NCI-H2081 treated with DMSO at 0.1 percent for 48 hours (cell line): ENCODE measurements at places on chromosomes 1 and 21.

DNA sequence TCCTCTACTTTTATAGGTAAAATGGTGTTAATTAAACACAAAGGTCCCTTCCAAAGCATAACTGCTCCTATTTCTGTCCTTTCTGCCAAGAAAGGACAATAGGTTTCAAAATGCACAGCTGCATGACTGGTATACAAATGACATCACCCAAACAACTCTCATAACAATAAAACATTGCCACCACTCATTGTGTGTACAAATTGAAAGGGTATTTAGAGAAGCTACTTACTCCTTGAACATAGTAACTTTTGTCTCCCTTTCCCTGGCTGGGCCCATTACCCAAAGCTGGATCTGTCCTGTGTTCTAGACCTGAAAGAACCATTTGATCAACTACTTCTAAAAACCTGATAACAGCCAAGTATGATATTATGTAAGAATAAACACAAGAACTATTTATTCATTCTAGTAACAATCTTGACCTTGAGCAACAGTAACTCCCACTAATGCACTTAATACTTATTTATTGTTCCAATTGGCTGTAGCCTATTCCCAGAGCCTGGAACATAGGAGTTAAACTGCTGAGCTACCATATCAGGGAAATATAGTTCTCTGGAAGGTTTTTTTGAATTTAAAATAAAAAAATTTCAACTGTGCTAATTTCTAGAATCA is 38.2 kb downstream of the TTLL7 start:
- no peak for DNase-seq

DNA sequence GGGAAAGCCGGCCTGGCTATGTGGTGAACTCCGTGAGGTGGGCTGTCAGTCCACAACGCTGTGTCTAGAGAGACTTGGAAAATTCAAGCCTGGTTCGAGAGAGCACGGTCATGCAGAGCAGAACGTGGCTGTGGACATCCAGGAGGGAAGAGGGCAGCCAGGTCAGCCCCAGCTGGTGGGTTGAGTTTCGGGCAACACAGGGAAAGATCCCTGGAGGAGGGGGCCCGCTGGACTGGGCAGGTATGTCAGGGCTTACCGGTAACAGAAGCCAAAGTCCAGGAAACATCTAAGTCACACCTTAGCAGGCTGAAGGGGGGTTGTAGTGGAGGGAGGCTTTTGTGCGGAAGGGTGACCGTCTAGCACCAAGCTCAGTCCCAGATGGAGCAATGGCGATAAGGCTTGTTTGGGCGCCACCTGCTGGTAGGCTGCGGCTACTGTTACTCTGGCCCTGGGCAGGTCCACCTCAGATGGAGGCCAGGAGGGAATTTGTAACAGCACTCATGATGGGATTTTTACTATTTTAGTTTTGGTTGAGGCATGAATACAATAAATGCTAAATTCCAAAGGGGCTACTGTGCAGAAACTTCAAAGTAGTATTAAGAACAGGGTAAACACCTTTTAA is 143.3 kb upstream of the ZNF644 start:
- no peak for DNase-seq

- DNase-seq = no peak
These were observed 17.9 kb upstream of the RAP1GAP start for GRCh38 chr1:21687081-21687529.

GRCh38 chr1:189697113-189697512 is 780.6 kb downstream of the BRINP3 start:
- DNase-seq = no peak

- DNase-seq = no peak
These were observed 66.4 kb upstream of the SOD1 start for GRCh38 chr21:31592963-31593560.

- DNase-seq = no peak
These were observed 7.5 kb upstream of the C2CD2 start for GRCh38 chr21:41961282-41961701.

- no peak for DNase-seq
These were observed 64.8 kb downstream of the SLX9 start for GRCh38 chr21:45004481-45005247.

- DNase-seq = no peak
These were observed 17.7 kb downstream of the MTF1 start for GRCh38 chr1:37841652-37842051.

DNA sequence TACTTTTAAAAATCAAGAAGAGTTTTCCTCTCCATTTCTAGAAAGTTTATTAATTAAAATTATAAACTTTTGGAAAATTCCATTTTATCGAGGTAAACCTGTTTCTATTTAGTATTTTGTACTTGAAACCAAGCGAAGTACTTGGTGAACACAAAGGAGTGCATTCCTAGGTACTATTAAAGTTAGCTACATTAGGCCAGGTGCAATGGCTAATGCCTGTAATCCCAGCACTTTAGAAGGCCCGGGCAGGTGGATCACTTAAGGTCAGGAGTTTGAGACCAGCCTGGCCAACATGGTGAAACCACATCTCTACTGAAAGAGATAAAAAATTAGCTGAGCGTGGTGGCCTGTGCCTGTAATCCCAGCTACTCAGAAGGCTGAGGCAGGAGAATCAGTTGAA is 292.2 kb downstream of the NTNG1 start:
- no peak for DNase-seq

DNA sequence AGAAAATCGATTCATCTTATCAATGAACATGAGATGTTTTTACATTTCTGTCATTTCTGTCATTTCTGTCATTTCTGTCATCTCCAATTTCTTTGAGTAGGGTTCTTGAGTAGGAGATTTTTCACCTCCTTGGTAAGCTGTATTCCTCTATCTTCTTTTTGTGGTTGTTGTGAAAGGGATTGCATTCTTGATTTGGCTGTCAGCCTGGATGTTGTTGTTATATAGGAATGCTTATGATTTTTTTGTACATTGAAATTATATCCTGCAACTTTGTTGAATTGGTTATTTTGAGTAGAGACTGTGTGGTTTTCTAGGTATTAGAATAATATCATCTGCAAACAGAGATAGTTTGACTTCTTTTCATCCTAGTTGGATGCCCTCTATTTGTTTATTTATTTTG is 1233.7 kb downstream of the PLA2G4A start:
- no peak for DNase-seq

DNA sequence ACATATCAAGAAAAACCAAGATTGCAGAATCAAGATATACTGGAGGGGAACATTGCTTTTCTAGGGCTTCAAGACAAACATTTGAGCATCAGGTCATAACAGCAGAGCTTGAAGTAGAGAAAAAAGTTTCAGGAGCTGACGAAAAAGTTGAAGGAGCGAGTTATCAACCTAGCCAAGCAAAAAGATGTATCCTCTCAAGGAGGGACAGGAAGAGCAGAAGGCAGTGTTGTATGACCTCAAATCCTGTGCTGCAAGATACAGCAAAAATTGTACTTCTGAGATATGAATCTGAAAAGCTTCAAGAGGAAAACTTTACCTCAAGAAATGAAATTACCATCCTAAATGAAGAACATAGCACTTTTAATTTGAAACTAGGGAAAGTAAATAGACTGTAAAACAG is 153.1 kb downstream of the AK5 start:
- DNase-seq = no peak

DNA sequence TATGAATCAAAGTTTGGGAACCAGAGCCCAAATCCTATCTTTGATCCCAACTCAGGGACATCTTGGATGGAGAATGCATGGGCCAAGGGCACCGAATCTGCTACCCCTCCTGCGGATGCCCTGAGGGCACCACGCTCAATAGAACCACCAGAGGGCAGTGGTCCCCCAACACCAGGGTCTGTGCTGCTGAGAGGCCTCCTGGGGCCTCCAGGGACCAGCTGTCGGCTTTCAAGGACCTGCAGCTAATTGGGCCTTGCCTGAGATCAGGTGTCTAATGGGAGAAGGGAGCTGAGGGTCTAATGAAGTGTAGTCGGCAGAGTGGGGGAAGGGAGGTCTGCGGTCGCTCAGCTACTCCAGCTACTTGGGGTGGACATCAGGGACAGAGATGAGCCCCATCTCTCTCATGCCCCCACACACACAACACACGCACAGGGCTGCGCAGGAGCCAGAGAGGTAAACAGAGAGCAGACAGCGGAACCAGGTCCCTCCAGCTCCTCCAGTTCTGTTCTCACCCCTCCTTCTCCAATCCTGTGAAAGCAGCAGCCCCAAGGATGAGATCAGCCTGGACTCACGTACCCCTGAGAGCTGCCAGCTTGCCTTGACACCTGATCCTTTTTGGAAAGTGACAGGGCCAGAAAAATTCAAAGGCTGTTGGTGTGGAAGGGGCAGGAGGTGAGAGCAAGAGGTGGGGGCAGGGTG is 34.9 kb upstream of the PPP1R15B start:
- peak; percentile 38 for DNase-seq

DNA sequence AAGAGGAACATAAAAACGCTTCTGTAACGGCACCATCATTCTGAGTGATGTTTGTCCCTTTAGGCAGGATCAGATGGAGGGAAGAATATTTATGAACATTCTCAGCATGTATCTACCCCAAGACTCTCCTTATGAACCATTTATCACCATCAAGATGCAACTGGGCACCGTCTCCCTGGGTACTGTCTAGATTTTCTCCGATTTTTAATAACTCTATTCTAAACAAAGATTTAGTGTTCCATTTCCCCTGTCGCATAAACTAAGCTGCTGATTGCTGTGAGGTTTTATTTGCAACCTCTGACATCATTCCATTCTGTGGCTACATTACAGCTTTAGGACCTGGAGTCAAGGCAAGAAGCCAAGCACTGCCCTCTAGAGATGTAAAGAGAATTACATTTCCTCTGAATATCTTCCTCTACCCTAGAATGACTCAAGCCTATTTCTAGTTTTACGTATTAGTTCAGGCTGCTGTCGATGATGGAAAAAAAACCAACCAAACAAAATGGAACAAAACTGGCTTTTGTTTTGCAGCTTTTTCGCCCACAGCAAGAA is 130.1 kb upstream of the MAP1LC3C start:
- peak; percentile 19 for DNase-seq

DNA sequence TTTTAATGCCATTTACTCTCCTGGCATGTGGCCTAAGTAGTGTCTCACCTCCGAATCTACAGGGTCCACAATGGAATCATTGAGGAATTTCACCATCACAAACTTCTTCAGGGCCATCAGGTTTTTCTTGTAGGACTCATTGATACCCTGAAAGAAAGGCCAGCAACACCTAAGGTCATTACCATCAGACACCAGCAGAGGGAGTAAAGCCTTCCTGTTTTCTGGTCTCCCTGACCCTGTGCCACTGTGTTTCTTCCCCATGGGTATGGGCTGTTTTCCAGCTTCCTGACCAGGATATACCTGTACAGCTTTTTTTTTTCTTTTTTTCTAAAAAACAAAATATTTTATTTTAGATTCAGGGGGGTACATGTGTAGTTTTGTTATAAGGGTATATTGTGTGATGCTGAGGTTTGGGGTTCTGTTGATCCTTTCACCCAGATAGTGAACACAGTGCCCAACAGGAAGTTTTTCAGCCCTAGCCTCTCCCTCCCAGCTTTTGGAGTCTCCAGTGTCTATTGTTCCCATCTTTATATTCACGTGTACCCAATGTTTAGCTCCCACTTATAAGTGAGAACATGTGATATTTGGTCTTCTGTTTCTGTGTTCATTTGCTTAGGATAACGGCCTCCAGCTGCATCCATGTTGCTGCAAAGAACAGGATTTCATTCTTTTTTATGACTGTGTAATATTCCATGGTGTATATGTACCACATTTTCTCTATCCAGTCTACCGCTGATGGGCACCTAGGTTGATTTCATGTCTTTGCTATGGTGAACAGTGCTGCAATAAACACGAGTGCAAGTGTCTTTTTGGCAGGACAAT is 18.3 kb downstream of the PPT1 start:
- peak; percentile 20 for DNase-seq

DNA sequence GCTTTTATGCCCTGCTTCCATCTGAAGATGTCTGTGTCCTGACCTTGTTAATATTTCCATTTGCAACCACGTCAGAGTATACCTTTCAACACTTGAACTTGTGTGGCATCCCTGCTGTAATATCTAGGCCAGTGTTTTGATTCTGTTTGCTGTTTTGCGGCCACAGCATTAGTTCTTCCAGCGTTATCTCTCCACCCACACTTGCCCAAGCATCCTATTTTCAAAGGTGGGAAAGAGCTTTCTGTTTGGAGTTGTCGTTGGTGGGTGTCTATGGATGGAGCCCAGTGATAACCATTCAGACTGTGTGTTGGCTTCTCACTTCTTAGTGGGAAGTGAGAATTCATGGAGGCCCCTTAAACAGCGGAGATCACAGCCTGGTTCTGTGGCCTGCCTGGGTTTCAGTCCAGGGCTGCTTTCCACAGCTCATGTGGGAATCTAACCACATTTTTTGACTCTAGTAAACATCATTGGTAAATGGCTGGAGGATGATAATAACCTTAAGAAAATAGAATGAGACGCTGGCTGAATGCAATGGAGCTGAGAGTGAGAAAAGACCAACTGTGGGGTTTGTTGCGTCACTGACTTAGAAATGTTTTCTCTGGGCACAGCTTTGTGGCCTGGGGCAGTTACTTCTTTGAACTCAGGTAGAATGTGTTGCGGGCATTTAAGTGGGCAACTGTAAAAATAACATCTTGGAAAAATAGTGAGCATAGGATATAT is 7.6 kb downstream of the TENT5C start:
- DNase-seq = no peak

DNA sequence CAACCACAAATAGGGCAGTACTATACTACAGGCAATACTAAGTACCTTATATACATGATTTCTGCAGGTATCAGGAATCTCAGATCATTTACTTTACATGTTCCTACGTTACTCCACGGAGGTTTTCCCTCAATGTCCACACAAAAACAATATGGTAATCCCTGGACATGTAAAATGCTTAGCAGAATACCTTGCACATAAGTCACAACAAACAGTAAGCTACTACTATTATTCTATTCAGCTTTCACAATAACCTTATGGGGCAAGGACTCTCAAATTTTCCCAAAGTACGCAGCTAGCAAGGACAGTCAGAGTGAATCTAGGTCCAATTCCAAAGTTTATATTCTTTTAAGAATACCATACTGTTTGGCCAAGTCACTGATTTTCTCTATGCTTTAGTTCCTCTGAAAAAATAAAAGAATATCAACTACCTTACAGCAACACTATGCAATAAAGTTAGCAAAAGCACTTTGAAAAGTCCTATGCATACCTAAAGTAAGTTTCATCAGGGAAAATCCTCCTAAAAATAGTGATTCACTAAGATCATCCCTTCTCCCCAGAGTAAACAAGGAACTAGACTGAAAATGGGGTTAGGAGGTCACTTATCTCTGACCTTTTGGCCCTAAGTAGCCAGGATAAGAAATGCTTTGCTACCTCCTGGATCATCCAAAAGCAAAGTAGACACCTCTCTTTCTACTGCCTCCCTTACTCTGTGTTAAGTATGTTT is 67.4 kb downstream of the LUZP1 start:
- DNase-seq = no peak

DNA sequence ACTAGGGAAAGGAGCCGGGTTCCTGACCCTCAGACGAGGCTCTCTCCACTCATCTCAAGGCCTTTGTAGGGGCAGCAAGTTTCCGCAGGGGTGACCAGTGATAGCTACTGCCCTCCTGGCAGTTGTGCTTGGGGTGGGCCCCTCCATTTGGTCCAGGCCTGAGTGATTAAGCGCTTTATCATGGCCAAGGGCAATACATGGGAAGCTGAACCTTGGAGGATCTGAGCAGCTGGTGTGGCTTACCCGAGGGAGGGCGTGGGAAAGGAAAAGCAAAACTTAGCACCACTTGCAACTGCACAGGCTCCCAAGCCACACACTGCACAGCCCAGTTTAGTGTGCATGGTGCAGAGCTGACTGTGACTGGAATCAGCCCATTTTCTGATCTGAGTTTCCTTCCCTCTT is 47.8 kb downstream of the GADD45A start:
- no peak for DNase-seq
